ENCODE measurements at places on chromosomes 1 and 21.

DNA sequence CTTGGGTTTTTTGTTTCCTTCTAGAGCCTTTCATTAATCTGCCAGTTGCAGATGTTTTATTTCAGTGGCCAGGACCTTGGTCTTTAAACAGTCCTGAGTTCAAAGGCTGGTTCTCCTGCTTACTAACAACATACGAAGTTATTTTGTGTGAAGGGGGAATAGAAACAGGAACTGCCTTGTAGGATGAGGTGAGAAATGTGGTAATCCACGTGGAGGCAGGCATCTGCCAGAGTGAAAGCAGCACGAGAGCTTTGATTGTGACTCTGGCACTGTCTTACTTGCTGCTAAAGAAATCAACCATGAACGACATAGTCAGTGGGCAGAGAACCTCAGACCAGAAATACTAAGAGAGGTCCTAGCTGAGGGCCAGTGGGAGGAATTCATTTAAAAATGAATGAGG is 30.4 kb downstream of the TMEM63A start:
- no peak for DNase-seq

DNA sequence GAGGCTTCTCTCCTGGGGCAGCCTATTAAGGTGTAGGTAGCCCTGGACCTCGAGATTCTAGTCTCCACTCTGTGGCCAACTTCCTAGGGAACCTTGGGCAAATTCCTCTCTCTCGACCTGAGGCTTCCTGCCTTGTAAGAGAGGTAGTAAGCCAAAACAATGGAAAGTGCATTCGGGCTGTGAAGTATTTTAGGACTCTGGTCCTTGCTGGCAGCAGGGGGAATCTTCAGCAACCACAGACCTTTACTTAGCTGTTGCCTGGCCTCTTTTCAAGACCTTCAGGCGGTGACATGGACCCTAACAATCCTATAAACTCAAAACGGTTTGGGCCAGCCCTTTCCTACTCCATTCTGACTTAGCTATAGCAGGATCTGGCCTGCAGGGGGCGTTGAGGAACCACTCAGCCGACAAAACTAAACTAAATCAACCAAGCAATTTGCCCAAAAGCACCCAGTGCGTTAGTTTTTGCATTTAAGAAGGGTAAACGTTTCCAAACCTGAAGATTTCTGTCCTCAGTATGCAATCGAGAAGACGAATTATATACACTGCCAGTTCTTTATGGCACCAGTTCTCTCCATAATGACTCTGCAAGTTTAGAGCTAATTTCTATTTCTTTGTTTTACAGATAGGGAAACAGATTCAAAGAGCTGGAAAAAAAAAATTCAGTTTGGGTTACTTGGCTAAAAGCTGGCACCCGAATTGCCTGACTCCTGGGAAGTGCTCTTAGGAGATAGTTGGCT is 10.9 kb upstream of the SESN2 start:
- peak; percentile 82 for DNase-seq

GRCh38 chr1:206723805-206724472 is 39.2 kb downstream of the MAPKAPK2 start:
- peak; percentile 76 for DNase-seq

DNA sequence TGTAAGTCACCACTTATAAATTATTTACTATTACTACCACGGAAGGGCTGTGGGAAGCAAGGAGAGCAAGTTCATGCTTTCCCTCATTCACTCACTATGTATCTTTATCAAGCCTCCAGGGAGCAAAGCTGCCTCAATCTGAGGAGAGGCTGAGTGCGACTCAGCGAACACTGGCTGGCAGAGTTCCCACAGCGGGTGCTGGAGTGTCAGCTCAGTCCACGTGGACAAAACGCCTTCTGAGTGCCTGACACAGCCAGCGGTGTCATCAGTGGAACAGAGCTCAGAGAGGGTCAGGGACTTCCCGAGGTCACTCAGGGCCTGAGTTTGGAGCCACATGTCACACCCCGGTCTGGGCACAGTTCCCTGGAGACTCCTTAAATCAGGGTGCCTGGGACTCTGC is 16.9 kb downstream of the MATN1 start:
- DNase-seq: peak; percentile 19

GRCh38 chr1:116569776-116570357 is 959 bp downstream of the CD58 start:
- DNase-seq: no peak

DNA sequence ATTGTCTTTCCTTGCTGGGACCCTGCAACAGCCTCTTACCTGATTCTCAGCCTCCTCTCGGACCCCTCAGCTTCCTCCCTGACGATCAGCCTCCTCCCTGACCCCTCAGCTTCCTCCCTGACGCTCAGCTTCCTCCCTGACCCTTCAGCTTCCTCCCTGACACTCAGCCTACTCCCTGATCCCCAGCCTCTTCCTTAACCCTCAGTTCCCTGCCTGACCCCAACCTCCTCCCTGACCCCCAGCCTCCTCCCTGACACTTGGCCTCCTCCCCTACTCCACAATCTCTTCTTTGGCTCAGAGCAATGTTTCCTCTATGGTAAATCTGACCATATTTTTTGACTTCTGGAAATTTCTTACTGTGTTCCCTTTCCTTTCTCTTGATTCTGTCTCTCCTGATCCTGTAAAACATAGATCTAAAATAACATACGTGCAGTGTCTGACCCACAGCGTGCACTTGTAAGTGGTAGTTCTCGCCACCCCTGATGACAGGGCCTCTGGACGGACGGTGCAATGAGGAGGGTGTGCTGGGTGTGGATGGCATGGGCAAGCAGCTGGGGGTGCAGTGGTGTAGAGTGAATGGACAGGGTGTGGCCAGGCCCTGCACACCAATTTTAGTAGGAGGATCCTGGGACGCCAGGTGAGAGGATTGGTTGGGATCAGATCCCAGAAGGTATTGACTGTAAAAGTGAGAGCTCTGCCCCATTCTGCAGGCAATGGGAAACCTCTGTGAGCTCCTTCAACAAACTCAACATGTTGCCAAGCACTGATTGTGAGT is 264.1 kb downstream of the FOXD2 start:
- DNase-seq: no peak

DNA sequence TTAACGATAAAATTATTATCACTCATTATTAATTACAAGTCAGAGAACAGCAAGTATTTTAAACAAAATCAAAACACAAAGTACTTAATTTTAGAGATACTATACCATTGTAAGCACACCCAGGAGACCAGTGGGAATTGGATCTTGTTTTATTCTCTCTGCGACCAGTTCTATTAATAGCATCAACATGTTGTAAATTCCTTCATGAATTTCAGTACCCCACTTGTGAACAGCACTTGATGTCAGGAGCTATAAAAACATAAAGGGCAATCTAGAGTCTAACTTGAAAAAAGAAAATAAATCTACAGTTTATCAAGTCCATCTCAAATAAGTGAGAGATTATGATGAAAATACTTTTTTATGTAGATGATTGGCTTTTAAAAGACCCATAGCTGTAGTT is 42.9 kb downstream of the USP24 start:
- DNase-seq: no peak

DNA sequence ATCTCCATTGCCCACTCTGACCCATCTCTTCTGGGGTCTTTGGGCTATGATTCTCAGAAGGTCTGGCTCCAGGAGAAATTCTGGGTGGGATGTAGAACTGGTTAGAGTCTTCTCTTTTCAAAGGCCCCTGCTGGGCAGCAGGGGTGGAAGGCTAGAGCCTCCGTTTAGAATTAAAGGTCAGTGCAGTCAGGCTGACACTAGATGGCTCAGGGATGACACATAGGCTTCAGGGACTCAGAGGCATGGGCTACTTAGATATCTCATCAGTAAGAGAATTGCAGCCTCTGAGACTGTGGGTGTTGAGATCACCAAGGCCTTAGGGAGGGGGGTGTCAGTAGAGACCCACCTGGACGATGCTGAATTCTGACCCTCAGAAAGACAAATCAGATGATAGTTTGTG is 12.6 kb upstream of the PPM1J start:
- peak; percentile 85 for DNase-seq

DNA sequence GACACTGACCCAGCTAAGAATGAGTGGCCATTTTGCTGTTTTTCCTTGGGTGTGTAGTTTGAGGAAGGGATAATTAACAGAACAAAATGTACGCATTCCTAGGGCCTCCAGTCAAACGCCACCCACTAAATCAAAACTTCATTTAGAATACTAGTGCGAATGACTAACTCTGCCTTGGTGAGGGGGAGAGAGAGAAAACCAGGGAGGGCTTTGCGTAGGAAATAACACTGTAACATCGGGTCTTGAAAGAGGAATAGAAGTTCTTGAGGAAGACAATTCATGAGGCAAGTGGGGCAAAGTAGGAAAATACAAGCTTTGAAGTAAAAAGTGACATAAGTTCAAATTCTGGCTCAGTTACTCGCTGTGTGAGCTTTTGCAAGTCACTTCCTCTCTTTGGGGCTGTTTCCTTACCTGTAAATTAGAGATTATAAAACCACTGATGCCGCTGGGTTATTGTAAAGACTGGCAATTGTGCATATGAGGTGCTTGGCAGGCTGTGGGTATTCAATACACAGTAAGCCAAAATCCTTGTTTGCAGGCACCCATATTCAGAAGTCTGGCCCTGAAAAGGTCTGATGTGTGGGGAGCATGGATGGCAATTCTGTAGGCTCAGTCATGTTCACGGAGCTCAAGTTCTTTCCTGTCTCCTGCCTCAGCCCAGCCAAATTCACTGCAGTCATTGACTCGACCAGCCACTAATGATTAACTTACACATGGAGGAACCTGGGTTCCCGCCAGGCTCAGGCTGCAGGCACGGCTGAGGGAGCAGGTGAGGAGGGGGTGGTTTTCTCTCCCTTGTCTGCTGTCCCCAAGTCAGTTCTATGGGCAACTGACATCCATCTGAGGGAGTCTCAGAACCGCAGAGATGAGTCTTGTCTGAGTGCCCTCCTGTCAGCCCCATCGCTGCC is 140.3 kb upstream of the CSF3R start:
- no peak for DNase-seq

DNA sequence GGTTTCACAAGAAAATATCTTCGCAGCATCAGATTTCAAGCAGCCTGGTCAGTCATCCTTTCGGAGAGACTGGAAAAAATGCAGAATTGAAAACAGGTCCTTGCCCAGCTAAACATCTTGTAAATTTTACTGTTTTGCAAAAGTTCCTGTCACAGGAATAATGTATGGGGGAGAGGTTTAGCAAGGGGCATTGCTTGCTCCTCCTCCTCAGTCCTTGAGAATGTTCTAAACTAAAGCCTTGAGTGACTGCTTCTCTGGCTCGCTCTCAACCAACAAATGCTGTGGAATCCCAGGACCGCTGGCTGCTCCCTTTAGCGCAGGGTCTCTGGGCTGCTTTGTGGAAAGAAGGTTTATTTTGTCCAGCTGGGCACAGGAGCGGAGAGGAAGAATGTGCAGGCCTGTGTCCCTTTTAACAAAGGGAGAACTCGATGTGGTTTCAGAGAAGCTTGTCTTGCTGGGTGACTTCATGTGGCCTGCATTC is 33.6 kb upstream of the FHAD1 start:
- DNase-seq: no peak

- DNase-seq: no peak
Observed at GRCh38 chr1:41456847-41457540, 27.5 kb downstream of the EDN2 start.

DNA sequence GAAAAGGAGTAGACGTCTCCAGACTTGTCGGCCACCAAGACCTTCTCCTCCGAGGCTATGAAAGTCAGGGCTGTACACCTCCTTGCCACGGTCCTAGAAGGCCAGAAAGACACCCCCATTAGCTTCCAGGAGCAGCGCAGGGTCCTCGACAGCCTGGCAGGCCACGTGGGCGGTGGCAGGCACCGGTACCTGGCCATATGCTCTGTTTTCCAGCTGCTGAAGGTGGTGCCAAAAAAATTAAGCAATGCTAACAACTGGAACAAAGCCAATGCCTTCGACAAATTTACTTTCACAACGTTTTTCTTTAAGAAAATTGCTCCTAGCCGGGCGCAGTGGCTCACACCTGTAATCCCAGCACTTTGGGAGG is 15.9 kb downstream of the WDR4 start:
- DNase-seq: no peak

GRCh38 chr21:37917612-37918011 is 1.4 kb upstream of the KCNJ6 start:
- DNase-seq: peak; percentile 83

DNA sequence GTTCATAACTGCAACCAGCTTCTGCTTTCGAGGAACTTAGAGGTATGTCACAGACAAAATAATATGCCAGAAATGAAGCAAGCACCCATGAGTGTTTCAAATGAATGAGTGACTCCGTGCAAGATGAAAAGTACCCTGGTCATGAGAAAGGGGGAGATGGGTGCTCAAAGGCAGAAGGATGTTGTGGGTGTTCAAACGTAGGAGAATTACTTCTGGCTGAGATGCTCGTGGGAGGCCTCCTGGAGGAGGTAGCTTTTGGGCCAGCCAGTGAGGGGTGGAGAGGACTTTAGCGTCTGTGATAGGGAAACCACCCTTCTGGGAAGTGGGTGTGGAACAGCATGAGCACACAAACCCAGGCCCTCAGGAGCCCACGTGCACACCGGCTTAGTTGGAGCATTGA is 113.8 kb downstream of the SYF2 start:
- DNase-seq: no peak

DNA sequence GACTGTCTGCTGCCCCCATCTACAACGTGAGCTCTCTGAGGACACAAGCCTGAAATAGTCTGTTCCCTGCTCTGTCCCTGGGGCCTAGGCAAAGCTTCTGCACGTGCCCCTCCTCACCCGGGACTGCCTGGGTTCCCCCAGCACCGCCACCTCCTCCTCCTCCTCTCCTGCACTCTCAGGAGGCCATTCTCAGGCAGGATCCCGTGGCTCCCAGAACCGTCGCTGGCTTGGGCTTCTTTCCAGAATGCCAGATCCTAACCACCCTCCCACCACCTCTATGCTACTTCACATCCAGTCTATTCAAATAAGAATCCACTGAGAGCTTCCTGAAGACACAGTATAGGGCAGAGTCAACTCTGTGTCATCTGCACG is 11.2 kb downstream of the NPHP4 start:
- DNase-seq: no peak

DNA sequence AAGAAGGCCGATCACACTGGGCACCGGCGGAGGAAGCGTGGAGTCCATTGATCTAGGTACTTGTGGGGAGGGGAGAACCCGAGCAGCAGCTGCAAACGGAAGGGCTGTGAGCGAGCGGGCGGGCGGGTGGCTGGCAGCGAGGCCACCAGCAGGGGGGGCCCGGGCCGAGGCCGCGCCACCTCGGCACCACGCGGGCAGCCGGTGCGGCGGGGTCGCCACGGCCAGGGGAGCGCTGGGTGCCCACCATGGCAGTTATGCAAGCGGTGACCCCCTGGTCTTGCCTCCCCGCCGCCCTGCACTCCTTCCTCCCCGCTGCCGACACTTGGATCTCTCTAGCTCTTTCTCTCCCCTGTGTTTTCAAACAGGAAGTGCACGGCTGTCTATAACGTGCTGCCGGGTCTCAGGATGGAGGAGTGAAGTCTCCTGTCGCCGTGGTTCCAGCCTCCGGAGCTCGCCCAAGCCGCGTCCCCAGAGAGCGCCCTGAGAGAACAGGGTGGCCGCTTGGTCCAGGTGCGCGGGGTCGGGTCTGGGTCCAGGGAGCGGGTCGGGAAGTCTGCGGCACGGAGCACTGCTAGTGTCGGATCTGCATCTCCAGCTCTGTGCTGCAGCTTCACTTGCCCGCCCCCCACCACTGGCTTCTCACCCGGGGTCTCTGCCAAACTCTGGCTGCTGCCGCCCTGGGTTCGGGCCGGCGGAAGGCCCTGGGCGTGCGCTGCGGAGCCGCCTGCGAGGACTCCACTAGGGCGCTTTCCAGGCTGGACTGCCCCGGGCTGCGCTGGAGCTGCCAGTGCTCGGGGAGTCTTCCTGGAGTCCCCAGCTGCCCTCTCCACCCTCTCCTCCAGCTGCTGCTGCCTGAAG is 22.7 kb downstream of the LRRC8D start:
- DNase-seq: peak; percentile 81

GRCh38 chr1:230074762-230075161 is 7.7 kb downstream of the GALNT2 start:
- no peak for DNase-seq
